Esophagus muscularis mucosa (tissue), 4 donors: ENCODE measurements at places on chromosomes 12 and 14. TPM values are rescaled to one million over a fixed set of nuclear protein-coding genes. Genes with fewer than 3 reads are reported as not detected.

DNA sequence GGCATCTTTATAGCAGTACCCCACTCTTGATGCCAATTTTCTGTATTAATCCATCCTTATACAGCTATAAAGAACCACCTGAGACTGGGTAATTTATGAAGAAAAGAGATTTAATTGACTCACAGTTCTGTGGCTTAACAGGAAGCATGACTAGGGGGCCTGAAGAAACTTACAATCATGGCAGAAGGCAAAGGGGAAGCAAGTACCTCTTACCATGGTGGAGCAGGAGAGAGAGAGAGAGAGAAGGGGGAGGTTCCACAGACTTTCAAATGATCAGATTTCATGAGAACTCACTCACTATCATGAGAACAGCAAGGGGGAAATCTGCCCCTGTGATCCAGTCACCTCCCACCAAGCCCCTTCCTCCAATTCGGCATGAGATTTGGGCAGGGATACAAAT, 84.4 kb downstream of the SLC24A4 start:
- DNase-seq: no peak
- no peaks in the 10 kb centered on the region for H3K36me3 ChIP-seq
- no peaks in the 10 kb centered on the region for H3K27me3 ChIP-seq
- H3K4me1 ChIP-seq: peaks cover 17% of the 10 kb centered on the region
- H3K4me3 ChIP-seq: no peak overlapping the region
- H3K27ac ChIP-seq: no peak overlapping the region

DNA sequence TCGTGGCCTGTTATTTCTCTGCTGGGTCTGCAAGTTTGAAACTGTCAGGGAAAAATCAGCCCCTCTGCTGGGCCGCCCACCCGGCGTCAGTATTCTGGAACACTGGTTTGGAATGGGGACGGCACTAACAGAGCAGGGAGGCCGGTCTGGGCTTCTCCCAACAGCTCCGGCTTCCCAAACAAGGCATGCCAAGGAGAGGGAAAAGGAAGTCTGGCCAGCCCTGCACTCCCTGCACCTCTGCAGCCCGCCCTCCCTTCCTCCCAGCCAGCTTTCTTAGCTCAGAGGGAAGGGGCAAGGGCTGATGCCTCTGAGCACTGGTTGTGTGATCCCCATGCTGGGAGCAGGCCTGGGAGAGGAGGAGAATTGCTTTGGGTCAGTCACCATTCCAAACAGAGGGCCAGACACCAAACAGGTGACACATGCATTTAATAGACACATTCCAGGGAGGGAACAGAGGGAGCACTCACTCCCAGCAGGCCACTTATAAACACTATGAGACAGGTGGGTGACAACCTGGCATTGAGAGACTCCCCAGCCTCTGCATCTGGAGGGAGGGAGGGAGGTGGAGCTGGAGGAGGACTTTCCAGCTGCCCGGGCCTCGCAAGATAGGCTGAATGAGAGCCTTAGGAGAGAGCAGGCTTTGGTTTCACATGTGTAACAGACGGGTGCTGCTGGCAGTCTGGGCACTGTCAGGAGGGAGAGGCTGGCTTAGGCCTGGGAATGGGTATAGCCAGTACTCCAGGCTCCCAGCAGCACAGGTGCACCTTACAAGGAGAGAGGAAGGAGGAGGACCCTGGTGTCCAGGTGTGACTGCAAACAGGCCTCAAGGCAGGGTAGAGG, 10.3 kb downstream of the KRT75 start:
- H3K36me3 ChIP-seq: no peaks in the 10 kb centered on the region
- H3K27me3 ChIP-seq: no peaks in the 10 kb centered on the region
- no peak for DNase-seq
- peaks cover 21% of the 10 kb centered on the region for H3K4me1 ChIP-seq
- no peak overlapping the region for H3K4me3 ChIP-seq

CCT2 gene
- 125 TPM for total RNA-seq

- H3K36me3 ChIP-seq: peaks cover 83% of the 10 kb centered on the region
- peaks cover 69% of the 10 kb centered on the region for H3K4me1 ChIP-seq
- no peaks in the 10 kb centered on the region for H3K27me3 ChIP-seq
- peak overlapping the region; percentile 76 for H3K27ac ChIP-seq
- H3K4me3 ChIP-seq: no peak overlapping the region
- peak; percentile 66 for DNase-seq
Observed at GRCh38 chr14:73724696-73725095, 10.5 kb upstream of the PNMA1 start.

DNA sequence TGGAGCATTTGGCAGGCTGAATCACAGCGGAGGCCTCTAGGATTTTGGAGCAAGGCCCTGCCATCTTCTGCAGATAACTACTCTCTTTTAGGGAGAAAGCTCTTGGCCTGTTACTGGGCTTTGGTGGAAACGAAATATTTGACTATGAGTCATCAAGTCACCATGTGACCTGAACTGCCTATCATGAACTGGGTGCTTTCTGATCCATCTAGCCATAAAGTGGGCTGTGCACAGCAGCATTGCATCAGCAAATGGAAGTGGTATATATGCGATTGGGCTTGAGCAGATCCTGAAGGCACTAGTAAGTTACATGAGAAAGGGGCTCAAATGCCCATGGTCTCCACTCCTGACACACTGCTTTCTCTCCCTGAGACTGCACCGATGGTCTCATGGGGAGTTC, 21.1 kb downstream of the GYS2 start:
- no peak for DNase-seq
- no peaks in the 10 kb centered on the region for H3K36me3 ChIP-seq
- no peaks in the 10 kb centered on the region for H3K27me3 ChIP-seq

- DNase-seq: peak; percentile 97
- H3K4me3 ChIP-seq: peak within 1 kb of the TSS; percentile 95
- H3K4me1 ChIP-seq: peaks cover 38% of the 10 kb centered on the region
- H3K36me3 ChIP-seq: no peaks in the 10 kb centered on the region
Observed at GRCh38 chr14:57390037-57390805, at the start of gene NAA30. NAA30 (plus strand) TSS chr14:57390586; CDS start chr14:57390958, 372 bp downstream.

TPPP2 gene
- total RNA-seq: not detected

DNA sequence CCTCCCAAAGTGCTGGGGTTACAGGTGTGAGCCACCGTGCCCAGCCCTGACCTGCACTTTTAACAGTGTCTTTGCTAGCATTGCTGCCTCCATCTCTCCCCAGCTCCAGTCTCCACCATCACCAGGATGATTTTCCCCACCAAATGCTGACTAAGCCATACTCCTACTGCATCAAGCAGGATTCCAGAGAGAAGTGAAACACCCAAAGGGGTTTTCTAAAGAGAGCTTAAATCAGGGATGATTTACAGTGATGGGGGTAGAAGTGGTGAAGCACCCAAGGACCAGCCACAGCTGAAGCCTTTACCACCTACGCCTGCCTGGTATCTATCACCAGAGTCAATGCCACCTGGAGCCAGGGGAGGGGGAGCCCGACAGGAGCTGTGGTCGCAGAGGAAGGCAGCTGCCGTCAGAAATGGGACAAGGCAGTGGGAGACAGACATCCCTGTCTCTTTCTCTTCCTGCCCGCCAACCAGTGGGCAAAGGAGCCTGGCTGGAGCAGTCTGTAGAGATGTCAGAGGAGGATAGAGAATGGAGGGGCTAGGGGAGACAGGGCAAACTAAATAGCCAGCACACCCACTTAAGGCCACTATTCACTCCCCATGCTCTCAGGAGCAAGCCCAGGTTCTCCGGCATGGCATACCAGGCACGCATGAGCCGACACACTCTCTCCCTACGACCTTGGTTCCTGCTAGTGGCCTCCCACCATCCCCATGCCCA, 22.4 kb upstream of the CD9 start:
- H3K27me3 ChIP-seq: no peaks in the 10 kb centered on the region
- no peak for DNase-seq
- no peaks in the 10 kb centered on the region for H3K36me3 ChIP-seq
- peaks cover 40% of the 10 kb centered on the region for H3K4me1 ChIP-seq
- no peak overlapping the region for H3K4me3 ChIP-seq

GLS2 gene
- total RNA-seq: 1.0 TPM

CFL2 gene
- total RNA-seq: 254 TPM

DNA sequence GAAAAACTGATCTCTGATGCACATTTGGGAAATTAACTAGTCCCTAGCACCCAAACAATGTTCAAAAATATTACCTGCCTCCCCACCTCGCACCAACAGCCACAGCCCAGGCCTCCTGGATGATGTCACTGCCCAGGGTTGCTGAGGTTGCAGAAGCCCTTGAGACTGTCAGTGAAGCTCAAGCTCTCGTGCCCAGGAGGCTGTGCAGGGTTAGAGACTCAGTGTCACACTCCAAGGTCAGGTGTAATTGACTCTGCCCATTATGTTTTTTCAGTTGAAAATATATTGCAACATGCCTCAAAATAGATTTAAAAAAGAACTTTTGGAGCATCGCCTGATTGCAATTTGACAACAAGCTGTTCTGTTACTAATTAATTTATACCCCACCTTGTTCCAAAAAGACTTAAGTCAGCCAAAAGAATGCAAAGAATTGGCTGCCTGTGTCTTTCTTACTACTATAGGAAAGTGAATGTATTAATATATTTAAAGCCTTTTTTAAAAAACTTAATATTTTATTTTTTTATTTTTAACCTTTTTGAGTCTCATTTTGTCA, 72.3 kb downstream of the CMAS start:
- no peak overlapping the region for H3K4me3 ChIP-seq
- no peaks in the 10 kb centered on the region for H3K27me3 ChIP-seq
- H3K4me1 ChIP-seq: peaks cover 41% of the 10 kb centered on the region
- no peaks in the 10 kb centered on the region for H3K36me3 ChIP-seq
- H3K27ac ChIP-seq: no peak overlapping the region
- DNase-seq: no peak

GRCh38 chr14:74083784-74084276, 423 bp downstream of the ALDH6A1 start:
- peaks cover 35% of the 10 kb centered on the region for H3K4me1 ChIP-seq
- H3K4me3 ChIP-seq: peak overlapping the region; percentile 73
- H3K27ac ChIP-seq: peak overlapping the region; percentile 96
- H3K36me3 ChIP-seq: peaks cover 5% of the 10 kb centered on the region
